Tibial nerve (tissue), 4 donors: ENCODE measurements at places on chromosomes 4 and X. TPM values are rescaled to one million over a fixed set of nuclear protein-coding genes. Genes with fewer than 3 reads are reported as not detected.

GRCh38 chr4:110612631-110613269, 10.1 kb downstream of the PITX2 start:
- H3K36me3 ChIP-seq = no peaks in the 10 kb centered on the region
- H3K4me3 ChIP-seq = no peak overlapping the region

DNA sequence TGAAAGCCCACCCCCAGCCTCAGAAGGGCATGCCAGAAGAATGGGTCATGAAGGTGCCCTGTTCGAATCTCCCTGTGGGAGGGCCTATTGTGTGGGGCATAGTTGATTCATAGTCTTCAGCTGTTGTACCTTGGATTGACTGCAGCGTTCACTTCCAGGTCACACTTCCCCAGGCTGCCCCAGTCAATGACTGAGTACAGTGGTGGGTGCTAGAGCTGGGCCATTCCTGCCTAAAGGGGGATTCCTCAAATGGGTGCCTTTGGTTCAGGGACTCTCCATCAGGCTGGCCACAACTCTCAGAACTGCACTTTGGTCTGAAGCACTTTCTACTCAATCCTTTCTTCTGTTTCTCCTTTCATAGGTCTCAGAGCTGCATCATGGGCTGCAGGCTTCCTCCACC, 35.0 kb upstream of the RASGEF1B start:
- DNase-seq = no peak
- peak overlapping the region; percentile 77 for H3K27ac ChIP-seq

DNA sequence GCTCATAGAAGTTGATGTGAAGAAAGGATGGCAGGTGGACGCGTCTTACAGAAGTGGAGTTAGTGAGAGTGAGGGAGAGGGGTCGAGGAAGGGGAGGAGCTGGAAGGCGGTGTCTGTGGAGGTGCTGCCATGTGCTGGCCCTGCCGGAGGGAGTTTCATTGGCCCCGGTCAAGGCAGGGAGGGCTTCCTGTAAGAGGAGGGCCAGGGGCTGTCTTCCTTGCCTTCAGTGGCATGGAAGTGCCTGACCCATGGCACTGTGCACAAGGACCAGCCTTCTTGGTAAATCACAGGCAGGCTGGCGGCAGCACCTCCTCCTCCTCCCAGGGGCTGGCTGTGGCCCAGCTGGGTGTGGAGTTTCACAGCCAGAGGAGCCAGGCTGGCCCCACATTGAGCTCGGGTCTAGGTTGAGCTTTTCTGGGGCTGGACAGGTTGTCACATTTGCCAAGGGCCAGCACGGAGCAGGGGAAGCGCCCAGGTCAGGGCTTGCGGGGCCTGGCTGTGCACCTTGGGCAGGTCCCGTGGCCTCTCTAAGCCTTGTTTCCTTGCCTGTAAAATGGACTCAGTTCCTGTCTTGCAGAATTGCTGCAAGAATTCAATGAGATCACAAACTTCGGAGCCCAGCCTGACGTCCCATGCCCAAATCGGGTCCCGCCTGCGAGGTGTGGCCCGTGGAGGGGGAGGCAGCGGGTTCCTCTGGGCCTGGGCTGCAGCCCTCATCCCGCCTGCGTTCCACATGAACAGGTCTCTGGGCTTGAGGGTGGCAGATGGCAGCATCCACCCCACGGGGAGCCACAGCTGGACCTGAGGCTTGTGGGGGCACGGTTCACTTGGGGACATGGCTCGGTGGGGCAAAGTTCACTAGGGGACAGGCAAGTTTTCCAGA, 7.0 kb downstream of the HTRA3 start:
- DNase-seq = no peak
- no peaks in the 10 kb centered on the region for H3K4me1 ChIP-seq
- no peaks in the 10 kb centered on the region for H3K36me3 ChIP-seq
- no peaks in the 10 kb centered on the region for H3K27me3 ChIP-seq
- H3K4me3 ChIP-seq = no peak overlapping the region

The PPARGC1A gene
- 14.7 TPM for total RNA-seq

The ASMT gene
- total RNA-seq = not detected

The COL4A5 gene
- total RNA-seq = 24.9 TPM
